Stimulated activated CD8-positive, alpha-beta memory T cell treated with anti-CD3 and anti-CD28 coated beads, Interleukin-15, amount 100 ng/mL, for 1 hour (primary cell): ENCODE measurements at places on chromosomes 4 and X.

DNA sequence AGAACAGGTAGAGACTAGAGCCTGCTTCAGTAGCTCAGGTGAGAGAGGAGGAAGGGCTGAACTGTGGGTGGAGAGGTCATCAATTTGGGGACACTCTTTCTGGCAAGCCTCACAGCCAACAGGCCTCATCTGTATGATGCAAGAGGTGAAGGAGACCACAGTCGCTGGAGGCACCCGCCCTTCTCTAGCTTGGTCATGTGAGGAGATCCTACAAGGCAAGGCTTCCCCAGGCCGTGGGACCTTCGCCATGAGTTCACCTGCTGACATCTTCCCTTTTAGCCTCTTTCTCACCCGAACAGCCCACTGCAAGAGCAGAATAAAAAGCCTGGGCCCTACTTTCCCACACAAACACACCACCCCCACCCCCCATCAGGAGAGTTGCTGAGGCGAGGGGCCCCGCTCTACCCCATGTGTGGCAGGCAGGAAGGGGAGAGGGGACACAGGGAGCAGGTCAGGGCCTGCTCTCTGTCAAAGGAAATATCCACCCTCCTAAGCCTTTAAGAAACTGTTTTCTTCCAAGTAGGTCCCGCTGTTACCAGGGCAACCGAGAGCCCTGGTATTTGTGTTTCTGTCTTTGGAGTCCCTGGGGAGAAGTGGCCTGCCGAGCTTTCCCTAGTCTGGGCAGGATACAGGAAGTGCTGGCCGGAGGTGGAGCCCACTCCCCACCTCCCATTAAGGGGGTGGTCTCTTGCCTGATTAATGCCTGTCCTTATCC, 8.1 kb downstream of the RTL5 start:
- no peak for DNase-seq

DNA sequence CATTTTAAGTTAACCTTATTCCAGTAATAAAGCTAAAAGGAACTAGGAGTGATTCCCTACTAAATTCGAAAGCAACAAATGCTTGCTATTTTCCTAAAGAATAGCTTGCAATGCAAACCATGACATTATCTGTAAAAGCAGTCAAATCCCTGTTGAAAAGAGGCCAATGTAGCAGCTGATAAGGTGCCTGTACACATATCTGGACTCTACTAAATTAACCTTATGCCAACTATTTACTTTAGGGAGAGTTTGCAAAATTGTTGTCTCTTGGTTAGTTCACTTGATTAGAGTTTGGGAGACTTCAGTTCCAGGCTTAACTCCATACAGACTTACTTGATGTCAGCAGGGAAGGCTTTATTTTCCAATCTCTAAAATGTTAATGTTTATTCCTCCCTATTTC, 6.0 kb downstream of the IL13RA2 start:
- no peak for DNase-seq

GRCh38 chr4:39660045-39660444, 21.4 kb upstream of the SMIM14 start:
- DNase-seq, result no peak

DNA sequence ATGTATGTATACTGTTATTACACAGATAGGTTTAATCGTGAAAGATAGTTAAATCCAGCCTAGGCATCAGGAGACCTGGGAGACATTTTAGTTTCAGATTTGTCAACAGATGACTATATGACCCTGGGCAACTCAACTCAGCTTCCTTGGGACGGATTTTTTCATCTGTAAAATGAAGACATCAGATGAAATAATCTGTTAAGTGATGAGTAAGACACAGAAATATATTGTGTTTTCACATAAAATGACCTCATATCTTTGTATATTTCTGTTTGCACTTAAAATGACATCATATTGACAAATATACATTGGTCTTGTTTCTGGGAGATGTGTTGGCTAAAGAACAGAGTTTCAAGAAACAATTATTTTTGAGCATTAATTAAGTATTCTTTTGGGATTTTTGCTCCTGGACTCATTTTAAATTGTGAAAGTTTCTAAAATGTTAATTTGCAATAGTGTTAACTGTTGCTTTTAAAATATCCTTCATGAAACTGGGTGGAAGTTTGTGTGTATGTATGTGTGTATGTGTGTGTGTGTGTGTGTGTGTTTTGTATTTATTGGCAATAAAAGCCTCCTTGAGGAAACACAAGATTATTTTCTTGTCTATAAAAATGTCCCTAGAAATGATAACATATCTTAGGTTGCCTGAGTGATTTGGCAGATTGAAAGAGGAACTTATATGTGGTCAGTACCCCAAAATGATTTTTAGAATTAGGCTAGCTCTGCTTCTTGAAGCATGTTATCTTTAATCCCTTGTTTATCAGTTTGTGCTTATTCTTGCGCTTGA, 29.1 kb upstream of the MMAA start:
- DNase-seq, result no peak

- no peak for DNase-seq
These were observed 868 bp downstream of the AFAP1 start for GRCh38 chr4:7938609-7939376.

DNA sequence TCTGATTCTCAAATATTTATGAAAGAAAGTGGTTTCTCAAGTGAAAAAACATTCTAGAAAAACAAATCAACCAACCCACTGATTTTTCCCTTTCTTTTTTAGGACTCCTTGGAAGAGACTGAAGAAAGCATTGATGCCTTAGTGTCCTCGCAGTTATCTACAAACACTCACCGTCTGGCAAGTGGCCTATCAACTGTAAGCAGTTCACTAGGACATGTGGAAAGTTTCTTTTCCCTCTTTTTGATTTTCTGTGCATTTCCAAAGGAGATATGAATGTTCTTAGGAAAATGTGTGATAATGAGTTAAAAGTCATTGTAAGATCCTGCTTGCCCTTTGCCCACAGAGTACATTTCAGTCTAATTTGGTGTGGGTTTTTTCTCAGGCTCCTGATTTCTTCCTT, 95.9 kb downstream of the SYTL5 start:
- DNase-seq, result no peak

DNA sequence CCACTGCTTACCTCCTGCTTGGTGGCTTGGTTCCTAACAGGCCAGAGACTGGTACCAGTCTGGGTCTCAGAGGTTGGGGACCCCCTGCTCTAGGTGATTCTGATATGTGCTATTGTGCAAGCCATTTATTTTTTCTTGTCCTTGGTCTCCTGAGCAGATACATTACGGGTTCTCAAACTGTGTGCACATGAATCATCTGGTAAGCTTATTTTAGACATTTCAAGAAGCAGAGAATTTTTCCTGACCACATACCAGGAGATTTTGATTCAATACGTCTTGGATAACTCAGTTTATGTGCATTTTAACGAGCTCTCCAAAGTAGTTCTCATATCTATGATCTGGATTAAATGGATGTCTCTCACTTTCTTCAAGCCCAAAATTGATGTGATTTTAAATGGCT, 77.2 kb downstream of the FHIP1A start:
- no peak for DNase-seq

DNA sequence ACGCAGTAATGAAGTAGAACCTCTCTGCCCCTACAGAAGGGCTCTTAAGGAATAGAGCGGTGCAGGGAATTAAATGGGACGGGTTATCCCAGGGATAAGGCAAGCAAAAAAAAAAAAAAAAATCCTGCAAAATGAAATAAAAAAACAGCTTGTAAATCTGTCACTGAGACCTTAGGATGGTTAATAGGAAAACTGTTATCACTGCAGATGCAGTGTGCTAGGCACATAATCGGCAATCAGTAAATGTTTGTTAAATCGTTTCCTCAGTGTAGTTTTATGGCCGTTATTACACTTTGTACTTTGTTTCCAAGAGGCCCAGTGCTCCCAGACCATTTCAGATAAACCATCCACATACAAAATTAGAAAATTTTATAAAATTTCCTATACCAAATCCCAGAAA, 1.0 kb downstream of the HNRNPH2 start:
- DNase-seq, result no peak

- no peak for DNase-seq
These were observed 86.6 kb upstream of the DKK2 start for GRCh38 chr4:107122736-107123135.

DNA sequence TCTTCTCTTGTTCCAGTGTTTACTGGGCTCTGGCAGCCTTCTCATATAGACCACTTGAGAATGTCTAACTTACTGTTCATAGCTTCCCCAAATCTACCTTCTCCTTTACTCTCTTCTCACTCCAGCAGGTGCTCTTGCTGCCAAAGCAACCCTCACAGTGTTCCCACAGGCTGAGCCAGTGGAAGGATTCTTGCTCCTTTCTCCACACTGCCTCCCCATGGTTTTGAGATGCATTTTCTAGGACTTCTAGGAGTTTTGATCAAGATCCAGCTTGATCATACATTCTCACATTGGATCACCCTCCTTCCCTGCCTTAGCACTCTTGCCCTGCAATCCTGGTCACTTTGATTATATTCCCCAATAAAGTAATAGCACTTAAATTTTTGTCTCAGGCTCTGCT, 230.8 kb downstream of the TMEM47 start:
- DNase-seq, result no peak

- DNase-seq, result no peak
These were observed 98.5 kb upstream of the KLF3 start for GRCh38 chr4:38565271-38566199.

DNA sequence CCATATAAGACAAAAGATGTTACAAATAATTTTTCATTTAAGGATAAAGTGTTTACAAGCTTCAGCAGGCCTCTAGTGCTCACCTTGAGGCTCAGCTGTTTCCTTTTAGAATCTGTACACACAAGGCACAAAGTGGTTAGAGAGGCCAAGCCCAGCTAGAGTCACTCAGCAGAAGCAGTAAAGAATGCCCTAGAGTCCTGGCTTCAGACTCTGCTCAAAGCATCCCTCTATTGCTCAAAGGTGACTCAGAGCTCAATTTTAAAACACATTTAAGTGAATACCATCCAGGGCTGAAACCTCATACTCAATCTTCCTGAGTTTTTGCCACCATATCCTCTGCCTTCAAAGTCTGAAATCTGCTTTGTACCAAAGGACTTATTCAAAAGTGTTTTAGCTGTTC, 22.6 kb upstream of the PHF8 start:
- DNase-seq, result no peak

GRCh38 chr4:26471890-26472289, 18.4 kb downstream of the CCKAR start:
- no peak for DNase-seq

DNA sequence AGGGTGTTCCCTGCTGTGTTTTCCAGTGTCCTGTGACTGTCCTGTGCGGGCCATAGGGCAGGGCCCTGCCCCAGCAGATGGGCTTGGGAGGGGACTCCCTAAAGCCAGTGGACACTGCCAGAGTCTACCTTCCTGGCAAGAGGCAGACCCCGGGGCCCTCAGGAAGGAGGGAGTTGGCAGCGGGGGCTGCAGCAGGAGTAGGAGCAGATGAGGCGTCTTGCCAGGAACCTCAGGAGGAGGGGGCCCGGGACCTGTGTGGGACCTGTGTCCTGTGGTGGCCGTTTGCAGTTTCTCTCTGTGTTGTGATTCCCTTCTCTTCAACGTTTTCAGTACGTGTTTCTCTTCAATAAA, 3.8 kb downstream of the PNMA3 start:
- no peak for DNase-seq

DNA sequence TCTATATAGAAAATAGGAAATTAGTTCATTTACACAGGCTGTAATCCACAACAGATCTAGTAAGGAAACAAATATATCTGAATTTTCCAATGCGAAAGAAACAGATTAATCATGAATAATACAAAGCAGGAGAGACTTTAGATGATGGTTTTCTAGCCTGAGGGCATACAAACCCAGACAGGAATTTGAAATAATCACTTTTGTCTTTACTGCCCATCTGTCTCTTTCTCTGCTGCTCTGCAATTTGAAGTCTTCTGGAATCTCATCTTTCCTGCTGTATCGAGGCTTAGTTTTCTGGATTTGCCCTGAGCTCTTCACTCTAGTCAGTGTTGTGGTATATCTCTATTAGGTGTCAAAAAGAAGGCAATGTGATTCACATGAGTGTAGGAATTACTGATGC, 711.8 kb upstream of the FAM241A start:
- no peak for DNase-seq

DNA sequence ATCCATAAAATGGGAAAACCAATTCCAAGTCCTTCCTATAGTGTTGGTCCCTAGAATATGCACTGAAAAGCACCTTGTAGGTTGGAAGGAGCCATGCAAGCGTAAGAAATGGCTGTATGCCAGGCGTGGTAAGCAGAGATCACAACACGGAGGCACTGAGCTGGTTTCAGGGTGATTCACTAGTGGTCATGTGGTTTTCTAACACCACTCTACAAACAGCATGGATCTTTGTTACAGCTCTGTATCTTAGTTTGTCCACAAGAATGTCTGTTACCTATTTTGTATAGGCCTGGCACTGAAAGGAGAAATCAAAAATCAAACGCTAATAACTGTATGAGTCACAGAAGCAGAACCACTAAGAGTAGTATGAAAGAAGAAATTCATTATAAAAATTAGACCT, 71.9 kb downstream of the MAGEB17 start:
- DNase-seq, result no peak

GRCh38 chrX:77638397-77638796, 147.6 kb downstream of the ATRX start:
- DNase-seq, result no peak

- no peak for DNase-seq
These were observed 6.3 kb upstream of the HAUS3 start for GRCh38 chr4:2248044-2248780.

DNA sequence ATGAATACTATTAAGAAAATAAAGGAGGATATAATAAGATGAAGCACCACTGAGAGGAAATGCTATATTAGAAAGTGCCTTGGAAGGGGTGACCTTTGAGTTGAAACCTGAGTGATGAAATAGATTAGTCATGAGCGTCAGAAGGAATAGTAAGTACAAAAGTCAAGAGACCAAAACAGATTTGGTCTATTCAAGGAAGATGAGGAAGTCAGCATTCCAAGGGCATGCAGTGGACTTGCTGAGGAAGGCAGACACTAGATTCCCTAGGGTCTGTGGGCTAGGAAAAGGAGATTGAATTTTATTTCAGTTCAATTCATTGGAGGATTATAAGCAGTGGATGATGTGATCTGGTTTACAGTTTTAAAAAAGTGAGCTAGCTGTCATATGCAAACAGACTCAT, 73.0 kb upstream of the WDFY3 start:
- DNase-seq, result no peak
